ENCODE measurements at places on chromosomes 1 and 21.

- DNase-seq, result no peak
Measured at GRCh38 chr1:211474451-211474850, 17.5 kb downstream of the RD3 start.

DNA sequence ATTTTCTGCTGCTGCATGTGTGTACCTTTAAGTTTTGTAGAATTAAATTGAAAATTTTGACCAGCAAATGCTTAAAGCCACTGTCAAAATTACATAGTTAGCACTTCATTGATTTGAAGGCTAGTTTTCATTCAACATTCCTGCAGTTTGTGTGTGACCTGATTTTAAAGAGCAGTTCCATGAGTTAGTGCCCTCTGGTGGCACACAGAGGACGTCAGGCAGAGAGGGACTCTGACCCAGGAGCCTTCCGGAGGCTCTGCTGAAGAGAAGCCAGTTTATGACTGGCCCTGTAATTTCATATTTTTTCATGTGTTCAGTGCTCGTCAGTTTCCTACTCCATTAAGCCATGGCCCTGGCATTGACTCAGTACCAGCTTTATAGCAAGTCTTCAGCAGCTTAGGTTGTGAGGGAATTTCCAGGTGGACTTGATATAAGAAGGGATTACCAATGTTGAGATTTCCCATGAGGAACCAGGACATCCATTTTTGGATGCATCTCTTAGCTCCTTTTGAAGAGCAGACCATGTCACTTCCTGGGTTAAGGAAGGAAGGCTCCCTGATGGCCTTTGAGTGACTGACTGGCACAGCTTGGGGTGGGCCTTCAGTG is 104.7 kb downstream of the CAMTA1 start:
- no peak for DNase-seq

DNA sequence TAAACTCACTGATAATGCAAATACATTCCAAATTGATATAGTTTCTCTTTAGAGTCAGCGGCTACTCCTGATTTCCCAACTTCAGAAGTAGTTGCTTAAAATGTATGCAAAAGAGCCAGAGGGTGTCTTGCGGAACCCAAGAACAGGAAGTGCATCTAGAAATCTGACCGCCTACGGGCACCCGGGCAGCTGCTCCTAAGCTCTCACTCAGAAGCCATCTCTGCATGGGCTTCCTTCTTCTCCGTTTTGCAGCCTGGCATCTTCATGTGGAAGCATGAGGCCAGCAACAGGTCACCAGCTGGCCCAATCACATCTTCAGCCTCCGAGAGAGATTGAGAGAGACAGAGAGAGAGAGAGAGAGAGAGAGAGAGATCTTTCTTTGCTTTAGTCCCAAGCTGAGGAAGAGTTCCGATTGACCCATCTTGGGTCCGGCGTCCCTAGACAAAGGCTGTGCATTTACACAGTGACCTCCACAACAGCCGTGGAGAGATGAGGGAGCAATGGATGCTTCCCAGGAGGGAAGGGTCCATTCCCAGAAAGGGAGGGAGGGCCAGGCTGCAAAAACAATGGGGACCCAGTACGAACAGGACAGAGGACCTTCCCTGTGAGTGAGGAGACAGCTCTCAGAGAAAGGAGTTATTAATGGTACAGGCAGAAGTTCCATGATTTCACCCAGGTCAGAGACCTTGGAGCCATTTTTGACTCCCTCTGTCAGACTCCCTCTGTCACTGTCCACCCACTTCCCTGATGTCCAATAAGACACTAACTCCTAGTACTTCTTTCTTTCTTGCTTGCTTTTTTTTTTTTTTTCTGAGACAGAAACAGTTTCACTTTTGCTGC is 28.2 kb upstream of the SLC30A1 start:
- no peak for DNase-seq

GRCh38 chr1:228891272-228892034 is 156.2 kb downstream of the RHOU start:
- no peak for DNase-seq

GRCh38 chr1:199854686-199855321 is 172.7 kb upstream of the NR5A2 start:
- DNase-seq, result no peak

DNA sequence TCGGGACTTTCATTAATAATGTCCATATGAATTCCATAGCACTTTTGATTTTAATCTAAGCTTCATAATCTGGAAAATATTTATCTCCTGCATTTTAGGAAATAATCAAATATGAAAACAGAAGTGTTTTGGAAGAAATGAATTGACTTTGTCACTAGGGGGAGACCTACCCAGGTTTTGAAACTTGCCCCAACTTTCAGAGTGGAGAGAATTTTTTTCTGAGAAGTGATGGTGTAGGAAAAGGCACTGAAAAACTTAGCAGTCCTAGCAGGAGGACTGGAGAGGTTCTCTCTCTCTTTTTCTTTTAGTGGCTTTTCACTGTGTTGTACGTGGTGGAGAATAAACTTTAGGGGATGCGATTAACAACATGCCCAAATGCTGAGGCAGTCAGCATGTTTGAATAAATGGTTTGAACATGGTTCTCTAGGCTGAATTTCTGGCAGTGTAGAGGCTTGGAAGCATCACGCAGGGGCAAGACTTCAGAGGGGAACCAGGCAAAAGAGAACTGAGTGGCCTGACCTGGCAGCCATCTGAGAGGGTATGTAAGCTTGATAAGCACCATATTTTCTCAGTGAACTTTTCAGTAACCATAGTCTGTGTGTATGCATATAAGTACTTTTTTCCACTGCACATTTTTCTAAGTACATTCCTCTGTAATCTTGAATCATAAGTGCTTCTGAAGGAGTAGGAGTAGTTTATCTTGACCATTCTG is 68.3 kb upstream of the NEK7 start:
- DNase-seq, result no peak

GRCh38 chr1:64480999-64481772 is 11.3 kb downstream of the CACHD1 start:
- no peak for DNase-seq

GRCh38 chr1:65266476-65266875 is 42.9 kb upstream of the DNAJC6 start:
- no peak for DNase-seq

DNA sequence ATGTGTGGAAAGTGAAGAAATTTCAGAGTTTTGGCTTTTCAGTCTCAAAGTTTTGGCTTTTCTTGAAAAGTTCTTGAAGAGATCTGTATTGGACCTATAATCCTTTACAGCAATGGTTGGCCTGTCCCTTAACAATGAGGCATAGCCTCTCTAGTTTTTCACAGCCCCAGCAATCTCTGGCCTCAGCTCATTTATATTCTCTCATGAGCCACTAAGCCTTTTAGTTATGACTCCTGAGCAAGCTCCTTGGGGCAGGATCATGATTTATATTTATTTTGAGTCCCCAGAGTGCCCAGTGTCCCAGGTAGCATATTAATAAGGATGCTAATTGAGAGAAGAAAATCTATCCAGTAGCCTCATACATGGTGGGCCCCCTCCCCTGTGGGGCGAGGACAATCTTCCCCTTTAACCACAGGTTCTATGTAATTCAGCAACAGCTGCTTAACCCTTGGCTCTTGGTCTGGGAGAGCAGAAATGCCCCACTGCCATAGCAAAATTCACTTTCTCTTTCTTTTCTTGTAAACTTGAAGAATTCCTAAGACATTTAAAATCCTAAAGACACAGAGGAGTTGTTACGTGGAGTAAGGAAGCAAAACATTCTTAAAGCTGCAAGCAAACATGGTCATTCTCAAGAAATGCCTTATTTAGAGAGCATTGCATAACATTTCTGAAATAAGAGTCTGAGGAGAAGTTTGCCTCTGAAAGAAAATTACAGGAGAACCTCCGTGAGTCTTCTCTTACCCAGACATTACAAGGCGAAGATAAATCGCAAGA is 6.3 kb downstream of the NGF start:
- no peak for DNase-seq

GRCh38 chr1:35120458-35121133 is 41.4 kb downstream of the ZMYM1 start:
- no peak for DNase-seq

DNA sequence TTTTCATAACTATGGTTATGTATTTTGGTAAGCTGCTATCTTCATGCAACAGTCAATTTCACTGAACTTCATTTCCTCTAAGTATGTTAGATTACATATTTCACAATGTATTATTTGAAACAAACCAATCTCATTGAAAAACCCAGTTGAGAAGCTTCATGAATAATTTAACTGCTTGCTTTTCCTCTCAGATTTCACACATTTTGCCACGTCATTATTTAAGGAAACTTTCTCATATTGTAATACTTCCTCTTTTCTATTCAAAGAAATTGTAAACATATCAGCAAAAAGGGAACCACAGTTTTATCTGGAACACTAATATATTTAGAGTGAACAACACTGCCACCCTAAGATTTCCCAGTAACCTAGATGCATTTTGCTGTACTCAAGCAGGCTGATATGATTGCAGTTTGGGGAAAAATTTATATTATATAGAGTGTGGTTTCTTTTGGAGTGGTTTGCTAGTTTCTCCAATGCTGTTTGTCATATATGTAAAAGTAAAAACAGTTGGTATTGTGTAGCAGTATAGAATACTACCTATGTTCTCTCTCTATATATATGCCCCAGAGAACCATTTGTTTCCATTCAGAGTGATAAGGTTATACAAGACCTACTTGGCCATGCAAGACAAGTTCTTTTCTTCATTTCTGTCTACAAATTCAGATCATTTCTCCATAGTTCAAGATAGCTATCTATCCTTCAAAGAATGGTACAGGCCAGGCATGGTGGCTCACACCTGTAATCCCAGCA is 28.4 kb upstream of the AHCTF1 start:
- no peak for DNase-seq

All from NCI-H2081 treated with DMSO at 0.1 percent for 48 hours (cell line).